Suprapubic skin (tissue), 4 donors: ENCODE measurements at places on chromosomes 16 and 17. TPM values are rescaled to one million over a fixed set of nuclear protein-coding genes. Genes with fewer than 3 reads are reported as not detected.

Gene DNASE1L2
- 40.1 TPM for total RNA-seq

Gene CCDC47
- total RNA-seq: 48.1 TPM

Gene CLEC3A
- total RNA-seq: not detected

Gene QPRT
- total RNA-seq: 2.2 TPM
